Muscle of leg (tissue), 16 donors: ENCODE measurements at places on chromosomes 2 and 18. TPM values are rescaled to one million over a fixed set of nuclear protein-coding genes. Genes with fewer than 3 reads are reported as not detected.

KCNK3 gene
- total RNA-seq = 1.1 TPM

CFAP210 gene
- total RNA-seq = not detected

OBSL1 gene
- 120 TPM for total RNA-seq

PSD4 gene
- total RNA-seq = 1.6 TPM

TUBA4B gene
- total RNA-seq = 0.04 TPM

COL4A3 gene
- total RNA-seq = under 0.01 TPM

TWIST2 gene
- total RNA-seq = 13.6 TPM

PLCL1 gene
- 13.4 TPM for total RNA-seq

CTAGE1 gene
- not detected for total RNA-seq

MC5R gene
- 2.9 TPM for total RNA-seq

LYPD1 gene
- 6.1 TPM for total RNA-seq

SLC16A14 gene
- 4.2 TPM for total RNA-seq

AAMP gene
- 88.4 TPM for total RNA-seq

NOL4 gene
- 0.09 TPM for total RNA-seq

RUFY4 gene
- 0.27 TPM for total RNA-seq

KLHL30 gene
- total RNA-seq = 16.2 TPM
